ENCODE measurements at places on chromosomes 2 and 18.
A peak's percentile ranks its signal among the peaks of the same experiment; 100 is the strongest.

DNA sequence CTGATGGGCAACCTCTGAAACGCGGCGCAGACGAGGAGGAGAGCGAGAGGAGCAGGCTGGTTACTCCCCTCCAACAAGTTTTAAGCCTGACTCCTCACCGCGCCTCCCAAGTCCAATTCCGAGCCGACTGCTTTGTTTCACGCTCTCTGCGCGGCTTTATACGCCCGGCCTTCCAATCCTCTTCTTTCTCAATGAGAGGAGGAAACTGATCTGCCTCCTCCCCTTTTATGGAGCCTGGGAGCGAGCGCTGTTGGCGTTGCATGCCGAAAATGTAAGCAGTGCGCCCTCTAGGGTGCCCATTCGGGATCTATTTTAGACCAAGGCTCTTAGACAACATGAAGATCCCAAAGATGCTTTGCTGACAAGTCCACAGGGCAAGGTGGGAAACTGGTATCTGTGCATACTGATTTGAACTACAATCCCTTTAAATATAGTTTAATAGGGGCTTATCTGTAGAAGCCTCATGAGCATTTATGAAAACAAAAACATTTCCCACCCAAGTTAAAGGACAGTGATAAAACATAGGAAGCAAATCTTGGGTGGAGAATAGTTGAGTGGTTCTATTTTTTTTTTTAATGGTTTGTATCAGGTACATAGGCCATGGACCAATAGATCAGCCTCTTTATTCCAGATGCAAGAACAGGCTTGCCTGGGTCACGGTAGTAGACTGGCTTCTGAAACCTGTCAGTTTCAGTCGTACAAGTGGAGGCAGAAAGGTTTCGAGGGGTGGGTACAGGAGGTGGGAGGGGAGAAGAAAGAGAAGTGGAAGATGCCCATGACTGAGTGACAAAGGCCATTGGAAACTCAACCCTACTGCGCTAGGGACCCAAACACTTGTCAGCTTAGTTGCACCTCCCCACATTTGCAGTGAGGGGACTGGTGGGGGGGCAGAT lies at the start of gene RND3:
RND3 (minus strand) TSS at position 131 of the 893 bp plus-strand sequence. CDS start 250 bp downstream, outside the sequence.
- peak; percentile 58 for DNase-seq

- peak; percentile 27 for DNase-seq
These were observed 212.3 kb downstream of the SNTG2 start for GRCh38 chr2:1162768-1163584.

DNA sequence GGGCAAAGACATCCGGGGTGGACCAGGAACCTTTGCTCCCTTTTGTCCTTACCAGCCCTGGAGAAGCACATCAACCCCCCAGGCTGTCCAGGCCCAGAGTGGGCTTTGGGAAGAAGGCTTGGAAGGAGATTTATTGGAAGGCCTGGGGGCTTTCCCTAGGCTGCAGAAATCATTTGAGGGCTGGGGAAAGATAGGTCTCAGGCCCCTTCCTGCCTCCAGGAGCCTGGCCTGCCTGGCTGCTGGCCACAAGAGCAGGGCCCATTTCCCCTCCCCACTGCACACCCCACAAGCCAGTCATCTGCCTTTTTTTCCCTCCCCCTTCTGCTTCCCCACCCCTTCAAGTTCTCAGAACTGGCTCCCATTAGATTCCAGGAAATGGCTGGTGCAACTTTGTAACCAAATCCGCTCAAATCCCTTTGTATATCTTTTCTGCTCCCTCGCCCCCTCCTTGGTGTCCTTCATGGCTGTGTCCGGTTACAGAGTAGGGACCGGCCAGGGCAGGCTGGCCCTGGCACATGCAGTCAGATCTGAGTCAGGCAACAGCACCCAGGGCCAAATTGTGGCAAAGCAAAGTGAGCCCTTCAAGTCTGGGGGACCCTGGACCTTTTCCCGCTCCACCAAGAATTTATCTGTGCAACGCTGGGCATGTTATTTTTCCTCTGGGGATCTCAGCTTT lies 20.8 kb upstream of the TNP1 start:
- DNase-seq, result peak; percentile 13

- no peak for DNase-seq
These were observed 120.9 kb downstream of the MEP1B start for GRCh38 chr18:32310774-32311173.

DNA sequence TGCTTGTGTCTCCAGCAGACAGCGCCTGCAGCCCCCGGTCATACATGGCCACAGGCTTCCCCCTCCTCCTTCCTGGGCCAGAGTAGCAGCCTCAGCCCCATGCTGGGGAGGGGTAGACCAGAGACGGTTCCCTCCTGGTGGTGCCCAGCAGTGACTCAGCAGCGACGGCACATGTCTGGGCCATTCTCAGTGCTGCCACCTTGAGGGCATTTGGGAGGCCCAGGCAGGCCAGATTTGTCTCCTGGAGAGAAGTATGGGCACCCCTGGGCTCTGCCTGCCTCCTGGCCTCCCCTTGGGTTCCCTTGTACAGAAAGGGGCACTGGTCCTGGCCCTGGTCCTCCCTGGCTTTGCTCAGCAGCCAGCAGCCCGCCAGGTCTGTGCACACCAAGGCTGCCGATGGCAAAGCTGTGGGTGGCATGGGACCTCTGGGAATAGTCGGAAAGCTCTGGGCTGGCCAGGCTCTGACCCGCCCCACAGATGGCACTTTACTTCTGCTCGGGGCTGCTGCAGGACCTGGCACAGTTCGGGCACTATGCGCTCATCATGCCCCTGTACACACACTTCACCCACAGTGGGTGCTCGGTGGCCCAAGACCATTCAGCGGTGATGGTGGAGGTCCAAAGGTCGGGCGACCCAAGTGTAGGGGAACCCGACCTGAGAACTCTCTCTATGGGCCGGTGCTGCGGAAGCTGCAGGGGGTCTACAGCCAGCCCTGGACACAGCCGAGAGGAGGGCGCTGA lies 11.4 kb upstream of the ALPI start:
- peak; percentile 75 for DNase-seq

DNA sequence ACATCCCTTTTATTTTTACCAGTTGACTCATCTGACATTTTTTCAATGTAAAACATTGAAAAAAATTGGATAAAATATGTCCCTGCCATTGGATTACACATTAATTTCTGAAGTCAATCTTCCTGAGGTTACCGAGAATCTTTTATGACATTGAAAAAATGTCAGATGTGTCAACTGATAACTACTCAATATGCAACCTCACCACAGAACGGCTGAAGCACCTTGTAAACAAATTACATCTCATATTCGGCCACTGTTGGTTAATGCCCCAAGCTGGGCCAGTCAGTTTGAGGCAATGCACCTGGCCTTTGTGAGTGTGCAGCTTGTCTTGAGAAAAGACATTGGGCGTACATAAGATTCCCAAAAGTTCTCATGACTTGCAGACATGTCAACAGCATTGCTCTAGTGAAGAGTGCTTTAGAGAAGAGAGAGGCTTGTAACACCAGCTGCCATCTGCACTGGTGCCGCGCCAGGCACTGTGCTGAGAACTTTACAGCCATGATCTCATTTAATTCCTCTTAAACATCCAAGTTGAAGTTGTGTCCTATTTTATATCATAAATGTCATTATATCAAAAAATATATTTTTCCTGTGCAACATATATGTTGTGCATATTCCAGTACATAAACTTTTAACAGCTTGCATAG lies 112.7 kb upstream of the SLC35G4 start:
- DNase-seq, result no peak

Measured in activated T-cell treated with anti-CD3 and anti-CD28 coated beads, Interleukin-2, amount 50 U/mL, for 72 hours (primary cell).